ENCODE measurements at places on chromosomes 1 and 21.

DNA sequence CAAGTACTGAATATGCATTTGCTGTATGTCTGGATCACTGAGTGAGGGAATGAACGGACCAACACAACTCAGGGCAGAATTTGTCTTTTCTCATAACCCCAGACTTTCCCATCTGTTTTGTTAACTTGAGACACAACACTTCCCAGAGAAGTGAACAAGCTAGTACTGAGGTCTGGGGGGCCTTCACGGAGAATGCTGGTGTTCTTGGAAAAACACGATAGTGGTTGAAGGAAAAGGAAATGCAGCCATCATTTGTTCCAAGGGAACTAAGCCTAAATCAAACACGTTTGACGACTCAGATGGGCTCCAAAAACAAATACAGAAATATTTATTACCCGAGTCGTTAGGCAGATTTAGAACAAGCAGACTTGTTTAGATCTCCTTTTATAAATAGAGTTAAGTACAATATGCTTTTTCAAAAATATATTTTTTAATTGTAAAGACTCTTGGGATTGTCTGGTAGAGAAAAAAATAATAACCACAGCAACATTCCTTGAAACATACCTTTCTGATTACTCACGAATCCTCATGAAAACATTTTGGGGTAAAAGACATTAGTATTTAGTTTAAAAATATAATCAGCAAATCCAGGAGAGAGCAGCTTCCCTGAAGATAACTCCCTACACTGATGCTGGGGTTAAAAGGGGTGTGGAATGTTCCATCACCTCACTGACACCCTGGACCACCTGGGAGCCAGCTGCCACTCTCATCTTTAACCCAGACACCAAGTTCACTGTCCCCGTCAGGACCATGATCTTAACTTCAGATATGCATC, 427.7 kb upstream of the RUNX1 start:
- no peak for DNase-seq

DNA sequence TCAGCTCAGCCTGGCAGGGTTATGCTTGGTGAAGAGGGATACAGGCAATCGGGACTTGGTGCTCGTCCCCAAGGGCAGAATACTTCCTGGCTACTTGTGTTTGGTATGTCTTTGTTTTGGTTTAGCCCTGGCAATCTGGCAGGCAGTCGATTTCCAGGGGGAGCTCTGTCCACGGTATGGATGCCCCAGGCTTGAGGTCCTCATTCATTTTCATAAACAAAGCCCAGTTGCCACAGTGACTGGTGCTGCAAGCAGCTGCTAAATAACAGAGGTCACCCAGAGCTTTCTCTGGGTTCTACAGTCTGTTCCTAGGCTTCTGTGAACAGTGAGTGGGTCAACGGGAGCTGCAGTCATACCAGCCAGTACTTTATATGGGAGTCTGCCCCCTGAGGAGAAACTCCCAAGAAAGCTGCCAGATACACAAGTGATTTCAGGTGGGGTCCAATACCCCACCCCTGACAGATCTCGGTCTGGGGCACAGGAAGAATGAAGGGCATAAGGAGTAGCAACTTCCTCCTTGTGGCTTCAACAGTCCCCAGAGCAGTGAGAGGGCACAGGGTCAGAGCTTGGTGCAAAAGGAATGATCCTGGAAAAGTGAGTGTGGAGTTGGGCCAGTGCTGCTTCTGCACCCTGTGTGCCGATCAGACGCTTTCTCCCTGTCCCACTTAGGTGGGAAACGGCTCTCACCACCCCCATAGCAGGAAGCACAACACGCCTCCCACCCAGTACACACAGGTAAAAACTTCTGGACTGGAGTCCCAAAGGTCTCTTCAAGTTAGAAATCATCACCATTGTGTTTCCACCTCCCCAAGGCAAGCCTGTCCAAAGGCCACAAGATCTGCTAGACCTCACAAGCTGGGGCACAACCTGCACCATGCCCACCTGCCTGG, 55.5 kb downstream of the TGFBR3 start:
- DNase-seq, result peak; percentile 74

DNA sequence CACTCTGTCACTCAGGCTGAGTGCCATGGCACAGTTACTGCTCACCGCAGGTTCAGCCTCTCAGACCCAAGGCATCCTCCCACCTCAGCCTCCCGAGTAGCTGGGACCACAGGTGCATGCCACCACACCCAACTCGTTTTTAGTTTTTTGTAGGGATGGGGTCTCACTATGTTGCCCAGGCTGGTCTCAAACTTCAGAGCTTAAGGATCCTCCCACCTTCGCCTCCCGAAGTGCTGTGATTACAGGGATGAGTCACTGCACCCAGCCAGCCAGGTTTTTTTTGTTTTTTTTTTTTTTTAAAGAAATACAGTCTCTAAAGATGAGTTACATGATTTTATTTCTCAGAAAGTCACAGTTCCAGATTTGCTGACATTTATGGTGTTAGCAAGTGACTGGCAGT, 29.0 kb downstream of the BACE2 start:
- DNase-seq, result no peak

DNA sequence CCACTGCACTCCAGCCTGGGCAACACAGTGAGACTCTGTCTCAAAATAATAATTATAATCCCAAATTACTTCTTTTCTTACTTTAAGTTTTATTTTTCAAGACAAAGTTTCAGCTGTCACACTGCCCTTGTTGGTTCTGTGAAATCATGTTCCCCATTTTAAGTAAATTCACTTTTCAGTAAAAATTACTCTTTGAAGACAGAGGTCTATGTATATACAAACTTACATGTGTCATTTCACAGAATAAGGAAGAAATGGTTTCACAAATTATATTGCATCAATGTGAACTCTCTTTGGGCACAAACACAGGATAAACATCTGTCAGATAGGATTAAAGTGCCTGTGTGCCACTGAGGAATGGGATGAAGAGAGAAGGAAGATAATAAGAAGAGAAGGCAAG, 33.1 kb upstream of the ETS2 start:
- no peak for DNase-seq

GRCh38 chr1:243406424-243406823, 150.6 kb downstream of the SDCCAG8 start:
- DNase-seq, result no peak

- no peak for DNase-seq
Observed at GRCh38 chr1:43121256-43121900, 50.7 kb downstream of the EBNA1BP2 start.

DNA sequence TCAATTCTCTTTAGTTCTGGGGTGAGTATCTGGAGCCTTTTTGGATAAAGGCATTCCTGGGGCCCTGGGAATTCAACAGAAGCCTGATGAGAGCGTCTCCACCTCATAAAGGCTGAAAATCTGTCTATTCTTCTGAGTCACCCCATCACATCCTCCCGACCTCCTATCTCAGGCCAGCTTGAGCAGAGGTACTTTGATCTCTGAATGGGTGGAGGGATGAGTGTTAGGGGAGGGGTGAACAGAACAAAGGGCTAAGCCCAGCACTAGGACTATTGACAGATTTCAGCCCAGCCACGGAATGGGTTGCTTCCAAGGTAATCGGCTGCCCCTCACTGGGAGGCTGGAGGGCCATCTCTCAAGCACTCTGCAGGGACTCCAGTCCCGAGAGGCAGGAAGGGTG, 2.5 kb upstream of the MYBPH start:
- no peak for DNase-seq

DNA sequence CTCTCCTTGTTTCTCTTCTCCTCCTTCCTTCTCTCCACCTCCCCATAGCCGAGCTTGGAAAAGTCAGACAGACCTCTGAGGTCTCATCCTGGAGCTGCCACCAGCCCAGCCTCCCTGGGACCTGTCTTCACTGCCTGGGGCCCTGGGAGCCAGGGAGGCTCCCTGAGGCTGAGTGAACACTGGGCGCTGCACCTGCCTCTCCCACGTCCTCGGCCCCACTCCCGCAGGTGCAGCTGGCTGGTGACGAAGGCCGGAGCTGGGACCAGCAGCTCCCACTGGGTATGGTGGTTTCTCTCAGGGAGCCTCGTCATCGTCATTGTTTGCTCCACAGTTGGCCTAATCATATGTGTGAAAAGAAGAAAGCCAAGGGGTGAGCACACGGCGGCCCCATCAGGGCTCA, 5.3 kb downstream of the TNFRSF14 start:
- no peak for DNase-seq

DNA sequence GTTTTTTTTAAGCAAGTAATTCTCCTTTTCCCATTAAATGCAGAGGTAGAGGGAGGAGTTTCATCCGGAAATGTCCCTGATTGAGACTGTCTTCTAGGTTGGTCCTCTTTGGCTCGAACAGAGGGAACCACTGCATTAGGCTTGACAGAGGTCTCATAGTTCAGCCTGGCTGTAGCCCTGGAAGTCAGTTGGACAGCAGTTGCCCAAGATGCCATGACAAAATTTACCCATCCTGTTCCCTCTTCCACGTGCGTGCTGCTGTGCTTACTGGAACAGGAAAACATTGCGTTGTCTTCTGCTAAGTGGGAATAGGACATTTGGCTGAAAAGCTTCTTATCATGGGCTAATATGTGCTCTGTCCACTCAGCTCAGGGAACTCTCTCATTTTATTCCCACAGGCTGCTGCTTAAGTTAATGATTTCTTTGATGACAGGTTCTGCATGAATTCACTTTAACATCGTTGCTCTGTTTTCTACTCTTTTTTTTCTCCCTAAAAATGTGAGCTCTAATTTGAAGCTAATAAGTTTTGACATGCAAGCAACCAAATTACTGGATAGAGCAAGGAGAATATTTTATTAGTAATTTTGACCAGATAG, 18.0 kb downstream of the KCNK1 start:
- DNase-seq, result no peak

DNA sequence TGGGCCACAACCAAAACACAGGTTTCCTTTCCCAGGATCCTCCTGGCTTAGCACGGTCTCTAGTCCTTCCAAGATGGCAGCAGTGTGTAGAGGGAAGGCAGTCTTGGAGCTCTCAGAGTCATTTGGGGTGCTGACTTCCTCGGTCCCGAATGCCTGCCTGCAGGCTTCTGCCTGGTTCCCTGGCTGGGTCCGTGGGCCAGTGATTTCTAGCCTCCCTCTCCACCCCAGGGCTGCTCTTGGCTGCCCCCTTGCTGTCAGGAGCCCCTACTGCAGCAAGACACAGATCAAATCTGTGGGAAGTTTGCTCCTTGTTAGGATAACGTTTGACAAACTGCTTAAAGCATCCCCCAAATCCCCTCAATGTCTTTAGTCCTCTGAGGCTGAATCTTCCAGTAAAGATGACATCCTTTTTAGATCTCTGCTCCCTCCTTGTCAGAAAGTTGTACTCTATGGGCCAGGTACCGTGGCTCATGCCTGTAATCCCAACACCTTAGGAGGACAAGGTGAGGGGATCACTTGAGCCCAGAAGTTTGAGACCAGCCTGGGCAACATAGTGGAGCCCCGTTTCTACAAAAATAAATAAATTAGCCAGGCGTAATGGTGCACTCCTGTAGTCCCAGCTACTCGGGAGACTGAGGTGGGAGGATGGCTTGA, 272.5 kb downstream of the RRAGC start:
- DNase-seq, result no peak

DNA sequence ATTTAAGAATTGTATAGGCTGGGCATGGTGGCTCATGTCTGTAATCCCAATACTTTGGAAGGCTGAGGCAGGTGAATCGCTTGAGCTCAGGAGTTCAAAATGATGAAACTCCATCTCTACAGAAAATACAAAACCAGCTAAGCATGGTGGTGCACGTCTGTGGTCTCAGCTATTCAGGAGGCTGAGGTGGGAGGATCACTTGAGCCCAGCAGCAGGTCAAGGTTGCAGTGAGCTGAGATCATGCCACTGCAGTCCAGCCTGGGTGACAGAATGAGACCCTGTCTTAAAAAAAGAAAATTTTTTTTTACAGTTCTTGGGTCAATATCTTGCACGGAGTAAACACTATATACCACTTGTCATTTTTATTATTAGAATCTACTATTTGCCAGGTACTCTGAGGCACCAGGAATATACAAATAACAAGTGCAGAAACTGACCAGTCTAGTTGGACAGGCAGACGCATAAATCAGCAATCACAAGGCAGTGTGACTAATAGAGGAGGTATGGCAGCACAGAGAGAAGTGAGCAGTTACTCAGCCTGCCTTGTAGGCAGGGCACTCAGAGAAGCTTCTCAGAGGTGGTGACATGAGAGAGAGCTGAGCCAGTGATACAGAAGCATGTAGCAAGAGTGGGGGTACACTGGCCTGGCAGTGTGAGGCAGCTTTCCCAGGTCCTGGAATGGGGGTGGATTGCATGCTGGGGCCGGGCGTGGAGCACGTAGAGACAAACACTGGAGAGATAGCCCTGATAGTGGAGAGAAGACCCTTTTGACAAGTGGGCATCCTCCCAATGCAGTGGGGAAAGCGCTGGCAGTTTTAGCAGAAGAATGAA, 8.0 kb downstream of the PHLDA3 start:
- DNase-seq, result no peak

- no peak for DNase-seq
Observed at GRCh38 chr1:6982443-6982842, 197.2 kb downstream of the CAMTA1 start.

DNA sequence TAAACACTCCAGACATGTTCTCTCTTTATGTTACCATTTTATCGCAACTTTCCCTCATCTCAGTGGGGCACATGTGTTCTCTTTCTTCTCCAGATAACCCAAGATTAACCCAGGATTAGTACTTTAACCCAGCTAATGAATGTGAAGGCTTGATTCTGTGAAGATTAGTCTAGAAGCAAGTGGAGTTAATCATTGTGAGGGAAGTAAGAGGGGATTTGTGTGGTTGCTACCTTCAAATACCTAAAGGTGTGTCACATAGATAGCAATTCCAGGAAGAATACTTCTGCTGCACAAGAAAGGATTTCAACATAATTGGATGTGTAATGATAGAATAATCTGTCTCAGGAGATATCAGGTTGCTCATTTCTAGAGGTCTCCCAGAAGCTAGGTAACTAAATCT, 327.1 kb downstream of the PBX1 start:
- no peak for DNase-seq

GRCh38 chr1:234114648-234115307, 210.3 kb downstream of the SLC35F3 start:
- DNase-seq, result no peak

- peak; percentile 71 for DNase-seq
Observed at GRCh38 chr1:68293609-68294366, 61.5 kb upstream of the WLS start.

DNA sequence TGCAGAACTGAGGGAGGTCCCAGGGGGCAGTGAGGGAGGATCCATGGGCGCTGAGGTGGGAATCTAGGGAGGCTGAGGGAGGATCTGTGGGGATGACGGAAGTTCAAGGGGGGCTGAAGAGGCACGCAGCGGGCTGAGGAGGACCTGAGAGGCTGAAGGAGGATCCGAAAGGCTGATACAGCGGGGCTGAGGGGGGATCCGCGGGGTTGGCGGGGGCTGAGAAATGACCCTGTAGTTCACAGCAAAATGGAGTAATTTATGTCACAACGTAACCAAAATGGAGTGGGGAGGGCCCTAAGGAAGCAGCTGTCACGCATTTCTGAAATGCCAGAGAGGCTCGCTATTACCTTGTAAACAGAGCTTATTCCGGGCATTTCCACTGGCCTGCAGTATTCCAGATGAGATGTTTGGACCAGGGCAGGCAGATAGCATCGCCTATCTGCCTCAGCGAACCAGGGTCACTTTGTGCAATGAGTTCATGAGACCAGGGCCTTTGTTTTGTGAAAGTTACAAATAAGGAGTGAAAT, 926 bp upstream of the MRPL55 start:
- no peak for DNase-seq

Data from right forelimb (tissue), 1 donor.